ENCODE measurements at places on chromosomes 5 and 9.

DNA sequence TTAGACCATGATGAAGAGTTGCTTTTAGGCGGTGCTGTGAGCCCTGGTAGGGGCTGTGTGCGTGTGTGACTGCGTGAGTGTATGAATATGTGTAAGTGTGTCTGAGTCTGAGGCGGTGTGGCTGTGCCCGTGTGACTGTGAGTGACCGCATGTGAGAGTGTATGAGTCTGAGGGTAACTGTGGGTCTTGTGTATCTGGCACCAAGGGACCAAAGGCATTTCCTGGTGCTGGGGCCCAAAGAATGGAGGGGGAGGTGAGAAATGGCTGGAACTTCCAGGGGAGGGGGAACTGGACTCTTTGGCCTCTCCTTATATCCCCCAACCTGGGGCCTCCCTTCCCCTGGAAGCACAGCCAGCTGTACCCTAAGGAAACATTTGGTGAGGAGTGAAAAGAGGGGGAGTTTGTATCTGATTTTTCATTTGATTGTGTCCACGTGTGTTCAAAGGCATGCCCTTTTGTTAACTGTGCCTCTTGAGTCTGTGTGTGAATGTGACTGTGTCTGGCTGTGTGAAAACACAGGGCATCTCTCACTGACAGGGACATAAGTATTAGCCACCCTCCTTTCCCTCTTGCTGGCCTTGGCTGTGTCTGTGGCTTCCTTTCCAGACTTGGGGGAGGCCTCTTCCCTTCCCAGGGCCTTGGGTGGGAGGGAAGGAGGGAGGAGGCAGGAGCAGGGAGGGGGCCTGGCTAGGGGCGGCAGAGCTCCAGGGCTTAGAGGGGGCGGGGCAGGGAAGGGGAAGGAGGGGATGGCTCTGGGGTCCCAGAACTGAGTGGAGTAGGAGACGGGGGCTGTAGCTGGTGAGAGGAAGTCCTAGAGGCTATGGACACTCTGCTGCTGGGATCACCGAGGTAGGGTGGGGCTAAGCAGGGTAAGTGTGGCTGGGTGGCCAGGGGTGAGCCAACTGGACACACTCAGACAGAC lies 1.4 kb downstream of the IL11RA start:
- no peak for DNase-seq

DNA sequence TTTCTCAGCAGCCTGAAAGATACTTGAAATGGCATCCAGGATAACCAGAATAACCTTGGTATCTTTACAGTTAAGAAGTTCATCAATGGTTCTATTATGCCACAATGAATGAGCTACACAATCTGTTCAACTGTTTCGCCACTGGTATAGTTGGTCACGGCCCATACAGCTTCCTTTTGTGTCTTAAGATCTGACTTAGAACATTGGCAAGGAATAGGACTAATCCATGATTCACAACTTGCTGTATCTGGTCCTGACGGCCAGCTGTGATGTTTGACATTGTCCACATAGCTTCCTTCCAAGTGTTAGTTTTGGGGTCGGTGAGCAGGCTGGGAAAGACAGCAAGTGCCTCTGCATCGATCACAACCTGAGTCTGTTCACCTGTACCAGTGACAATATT lies 113.3 kb upstream of the RAD23B start:
- no peak for DNase-seq

GRCh38 chr9:121486043-121486442 lies 13.6 kb downstream of the GGTA1 start:
- no peak for DNase-seq

- no peak for DNase-seq
Measured at GRCh38 chr5:121628783-121629182, 222.9 kb upstream of the FTMT start.

- DNase-seq = no peak
Measured at GRCh38 chr5:19406576-19407365, 581.2 kb downstream of the CDH18 start.

DNA sequence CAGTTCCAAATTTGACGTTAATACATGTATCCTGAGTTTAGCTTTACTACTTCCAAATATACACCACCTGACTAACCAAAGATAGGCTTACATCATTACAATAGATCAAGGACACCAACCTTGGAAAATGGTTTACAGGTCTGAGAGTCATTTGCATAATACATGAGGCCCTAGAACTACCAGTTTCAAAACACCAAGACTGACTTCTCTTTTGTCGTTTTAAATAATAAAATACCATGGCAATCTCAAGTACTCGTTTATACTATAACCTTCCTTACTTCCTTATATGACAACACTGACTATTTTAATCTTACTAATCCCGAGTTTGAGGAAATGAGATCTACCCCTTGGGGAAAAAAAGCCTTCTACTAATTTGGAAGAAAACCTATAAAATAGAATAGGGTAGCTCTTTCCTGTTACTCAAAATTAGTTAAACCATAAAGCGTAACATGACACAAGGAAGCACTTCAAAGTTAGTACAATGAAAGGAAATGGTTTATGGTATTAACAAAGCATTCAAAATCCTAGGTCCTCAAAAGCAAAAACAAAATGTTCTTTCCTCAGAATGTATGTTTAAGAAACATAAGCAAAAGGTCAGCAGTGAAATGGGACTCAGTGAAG lies 42.1 kb downstream of the UBQLN1 start:
- DNase-seq = no peak

DNA sequence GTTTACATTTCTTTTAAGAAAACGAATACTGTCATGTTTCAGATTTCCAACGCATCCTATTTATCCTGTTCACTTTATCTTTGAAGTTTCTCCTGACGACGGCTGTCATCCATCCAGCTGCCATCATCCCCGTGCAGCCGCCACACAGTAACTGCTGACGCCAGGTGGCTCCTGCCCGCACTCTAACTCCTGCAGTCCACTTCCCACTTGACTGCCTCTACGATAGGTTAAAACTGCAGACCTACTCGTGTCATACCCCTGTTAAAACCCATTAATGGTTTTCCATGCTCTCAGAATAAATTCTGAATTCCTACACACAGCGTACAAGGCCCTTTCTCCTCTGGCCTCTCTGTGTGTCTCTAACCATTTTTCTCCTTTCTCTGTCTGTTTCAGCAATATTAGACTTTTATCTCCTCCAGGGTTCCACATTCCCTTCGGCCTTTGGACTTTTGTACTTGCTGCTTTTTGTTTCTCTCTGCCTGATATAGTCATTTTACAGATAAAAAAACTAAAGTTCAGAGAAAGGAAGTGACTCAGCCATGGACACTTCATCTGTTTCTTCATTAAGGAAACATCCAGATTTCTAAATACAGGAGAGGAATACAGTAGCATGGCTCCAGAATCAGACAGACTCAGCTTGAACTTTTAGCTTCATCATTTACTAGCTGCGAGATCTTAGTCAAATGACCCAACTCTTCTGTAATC lies 84.9 kb downstream of the ADAMTS12 start:
- DNase-seq = no peak

DNA sequence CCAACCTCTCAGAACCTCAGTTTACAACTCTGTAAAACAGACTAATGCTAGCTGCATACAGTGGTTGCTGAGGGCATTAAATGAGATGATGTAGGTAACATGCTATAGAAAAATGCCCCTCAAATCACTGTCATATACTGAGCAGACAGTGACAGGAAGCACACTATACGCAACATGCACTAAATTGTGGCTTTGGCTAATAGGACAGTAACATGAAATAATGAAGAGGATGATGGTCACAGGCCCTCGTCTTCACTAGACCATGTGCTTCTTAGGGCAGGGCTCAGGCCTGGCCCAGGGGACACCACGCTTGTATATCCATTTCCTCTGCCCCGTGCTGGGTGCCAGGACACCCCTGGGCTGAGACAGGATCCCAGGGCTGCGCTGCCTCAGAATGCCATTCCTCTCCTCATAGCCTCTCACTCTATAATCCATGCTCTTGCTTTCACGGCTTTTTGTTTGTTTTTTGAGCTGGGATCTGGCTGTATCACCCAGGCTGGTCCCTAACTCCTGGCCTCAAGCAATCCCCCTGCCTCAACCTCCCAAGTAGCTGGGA lies 18.9 kb downstream of the CSF1R start:
- DNase-seq = no peak

- peak; percentile 85 for DNase-seq
Measured at GRCh38 chr9:36328798-36329411, 70.7 kb upstream of the GNE start.

DNA sequence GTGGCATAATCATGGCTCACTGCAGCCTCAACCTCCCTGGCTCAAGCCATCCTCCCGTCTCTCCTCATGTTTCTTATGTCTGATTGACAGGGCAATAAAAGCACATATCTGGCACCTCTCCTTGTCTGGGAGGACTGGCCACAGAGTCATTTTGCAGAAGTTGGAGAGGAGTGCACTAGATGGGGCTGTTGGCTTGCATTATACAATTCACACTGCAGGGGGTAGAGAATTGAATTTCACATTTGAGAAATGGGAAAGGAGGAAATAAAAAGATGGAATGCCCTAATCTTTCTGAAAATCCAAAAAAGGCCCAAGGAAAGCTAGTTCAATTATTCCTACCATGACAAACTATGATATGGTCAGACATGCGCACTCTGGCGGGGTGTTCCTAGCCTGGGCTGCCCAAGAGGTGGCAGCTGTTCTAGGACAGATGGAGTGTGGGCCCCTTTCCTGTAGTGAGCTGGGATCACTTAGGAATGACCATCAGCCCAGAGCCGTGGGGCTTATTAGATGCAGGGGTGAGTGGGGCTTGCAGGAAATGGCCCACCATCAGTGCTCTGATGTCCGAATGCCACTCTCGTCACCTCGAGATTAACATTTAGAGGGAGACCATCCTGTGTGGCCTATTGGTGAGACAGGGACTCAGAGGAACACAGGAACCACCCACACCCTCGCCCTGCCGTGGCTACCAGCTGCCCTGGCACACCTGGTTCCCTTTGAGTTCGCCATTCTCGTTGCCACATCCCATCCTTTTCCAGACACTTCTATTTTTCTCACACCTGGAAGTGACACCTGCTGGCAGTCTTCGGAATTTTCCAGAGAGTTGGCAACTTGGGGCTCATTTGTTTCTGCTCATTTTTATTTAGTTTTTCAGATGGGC lies 21.8 kb upstream of the ANKRD18A start:
- peak; percentile 41 for DNase-seq

GRCh38 chr5:142664067-142664466 lies 21.8 kb downstream of the FGF1 start:
- DNase-seq = no peak

DNA sequence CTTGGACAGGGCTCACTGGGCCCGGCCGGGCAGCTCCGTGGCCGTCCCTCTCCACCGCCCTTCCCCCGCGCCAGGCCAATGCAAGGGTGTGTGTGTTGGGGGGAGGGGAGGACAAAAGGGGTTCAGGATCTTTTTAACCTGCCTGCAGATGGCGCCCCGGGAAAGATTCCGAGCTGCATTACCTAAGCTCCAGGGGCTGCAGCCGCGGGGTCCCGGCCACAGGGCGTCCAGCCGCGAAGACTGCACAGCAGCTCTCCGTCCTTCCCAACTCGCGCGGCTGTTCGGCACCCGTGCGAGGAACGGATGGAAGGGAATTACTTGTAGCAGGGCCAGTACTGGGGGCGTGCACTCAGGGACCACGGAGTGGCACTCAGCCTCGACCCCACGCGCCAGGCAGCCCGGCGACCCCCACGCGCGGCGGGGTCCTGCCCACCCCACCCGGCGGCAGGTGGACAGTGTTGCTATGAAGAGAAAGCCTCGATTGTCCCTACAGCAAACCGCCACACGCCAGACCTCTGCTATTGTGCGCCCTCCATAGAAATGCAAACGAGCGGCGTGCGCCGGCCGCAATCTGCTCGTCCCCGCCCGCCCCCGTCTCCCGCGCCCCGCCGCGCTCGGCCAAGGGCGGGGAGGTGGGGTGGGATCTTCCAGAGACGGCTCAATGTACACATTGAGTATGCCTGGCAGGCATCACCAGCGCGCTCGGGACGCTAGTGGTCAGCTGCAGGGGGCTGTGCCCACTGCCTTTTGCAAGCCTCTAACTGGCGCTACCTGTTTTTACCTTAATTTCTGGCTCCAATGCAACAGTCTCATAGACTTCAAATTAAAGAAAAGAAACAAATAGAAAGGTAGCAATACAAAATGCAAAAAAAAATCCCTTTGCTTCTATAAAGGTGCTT lies 796 bp upstream of the GADD45G start:
- peak; percentile 75 for DNase-seq

DNA sequence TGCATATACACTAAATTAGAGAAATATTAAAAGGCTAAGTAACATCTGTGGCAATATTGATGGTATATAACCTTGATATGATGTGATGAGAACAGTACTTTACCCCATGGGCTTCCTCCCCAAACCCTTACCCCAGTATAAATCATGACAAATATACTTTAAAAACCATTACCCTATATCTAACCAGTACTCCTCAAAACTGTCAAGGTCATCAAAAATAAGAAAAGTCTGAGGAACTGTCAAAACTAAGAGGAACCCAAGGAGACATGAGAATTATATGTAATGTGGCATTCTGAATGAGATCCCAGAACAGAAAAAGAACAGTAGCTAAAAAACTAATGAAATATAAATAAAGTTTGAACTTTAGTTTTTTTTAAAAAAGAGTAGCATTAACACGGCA lies 7.3 kb upstream of the IFNB1 start:
- no peak for DNase-seq

- DNase-seq = no peak
Measured at GRCh38 chr9:115799734-115800133, 353.9 kb upstream of the PAPPA start.

DNA sequence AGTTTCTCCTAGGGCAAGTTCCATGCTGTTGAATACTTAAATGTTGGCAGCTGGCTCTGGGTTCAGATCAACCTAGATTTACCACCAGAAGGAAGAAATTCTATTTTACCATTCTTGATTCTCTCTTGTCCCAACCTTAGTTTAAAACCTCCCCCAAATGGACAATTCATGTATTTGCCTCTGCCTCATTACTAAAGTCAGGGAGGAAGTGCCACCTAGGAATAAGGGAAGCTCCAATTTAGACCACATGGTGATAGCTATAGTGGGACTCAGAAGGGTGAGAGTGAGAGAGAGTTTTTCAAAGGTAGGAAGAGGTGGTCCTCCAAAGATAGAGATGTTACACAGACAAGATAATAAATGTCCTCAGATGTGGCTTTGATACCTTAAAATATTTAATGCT lies 53.4 kb upstream of the PAM start:
- no peak for DNase-seq

GRCh38 chr9:37550781-37551180 lies 25.4 kb downstream of the FBXO10 start:
- no peak for DNase-seq

GRCh38 chr9:87800456-87800855 lies 74.5 kb downstream of the CTSL start:
- no peak for DNase-seq

- DNase-seq = no peak
Measured at GRCh38 chr5:158814521-158814920, 285.2 kb downstream of the EBF1 start.

- no peak for DNase-seq
Measured at GRCh38 chr5:36161361-36161760, 9.4 kb downstream of the SKP2 start.

GRCh38 chr9:137025517-137025966 lies 2.5 kb downstream of the ABCA2 start:
- DNase-seq = peak; percentile 83

- DNase-seq = no peak
Measured at GRCh38 chr9:114141553-114142402, 13.6 kb upstream of the COL27A1 start.

DNA sequence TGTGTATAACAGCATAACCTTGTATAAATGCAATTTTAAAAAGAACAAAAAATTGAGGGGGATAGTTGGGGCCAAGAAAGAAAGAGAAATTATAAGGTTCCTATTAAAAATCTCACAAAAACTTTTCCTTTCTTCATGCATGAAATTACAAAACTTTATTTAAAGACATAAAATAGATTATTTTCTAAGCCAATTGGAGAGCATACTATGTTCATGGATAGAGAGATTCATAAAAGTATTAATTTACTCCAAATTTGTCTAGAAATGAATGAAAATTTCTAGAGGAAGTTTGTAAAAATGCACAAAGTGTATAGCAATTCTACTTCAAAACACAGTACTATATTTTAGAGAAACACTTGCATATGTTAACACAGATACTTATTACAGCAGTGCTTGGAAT lies 200.4 kb downstream of the PCSK1 start:
- no peak for DNase-seq

Data from SW480 (cell line).